ENCODE measurements at places on chromosomes 5 and 9.

DNA sequence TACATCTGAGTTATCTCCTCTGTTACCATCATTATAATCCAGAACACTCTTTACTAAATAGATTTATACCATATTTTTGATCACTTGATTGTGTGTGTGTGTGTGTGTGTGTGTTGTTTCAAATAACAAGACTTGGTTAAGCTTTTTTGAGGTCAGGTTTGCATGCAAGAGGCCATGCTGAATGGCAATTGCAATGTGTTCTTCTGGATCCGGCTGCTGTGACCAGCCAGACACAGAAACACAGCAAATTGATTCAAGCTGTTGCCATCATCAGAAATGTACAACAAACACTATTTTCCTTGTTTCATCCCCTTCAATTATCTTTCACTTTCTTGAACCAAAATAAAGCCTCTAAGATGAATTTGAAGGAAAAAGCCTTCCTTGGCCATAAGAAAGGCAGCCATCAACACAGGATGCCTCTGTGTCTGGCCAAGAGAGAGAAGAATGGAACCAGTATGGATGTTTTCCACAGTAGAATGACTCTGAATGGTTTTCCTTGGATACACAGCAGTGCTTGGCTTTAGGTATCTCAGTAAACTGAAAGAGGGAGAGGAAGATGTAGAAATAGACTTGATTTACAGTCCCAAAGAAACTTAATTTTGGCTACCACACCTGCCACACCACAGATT, 53.9 kb downstream of the DPYSL3 start:
- DNase-seq: peak; percentile 59

DNA sequence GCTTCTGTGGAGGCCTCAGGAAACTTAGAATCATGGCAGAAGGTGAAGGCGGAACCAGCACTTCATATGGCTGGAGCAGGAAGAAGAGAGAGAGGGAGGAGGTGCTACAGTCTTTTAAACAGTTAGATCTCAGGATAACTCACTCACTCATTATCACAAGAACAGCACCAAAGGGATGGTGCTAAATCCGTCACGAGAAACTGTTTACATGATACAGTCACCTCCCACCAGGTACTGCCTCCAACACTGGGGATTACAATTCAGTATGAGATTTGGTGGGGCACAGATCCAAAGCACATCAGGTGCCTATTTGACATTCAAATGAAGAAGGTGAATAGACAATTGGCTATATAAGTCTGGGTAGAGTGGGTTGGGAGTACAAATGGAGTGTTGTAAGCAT, 35.2 kb downstream of the FKTN start:
- DNase-seq: no peak

DNA sequence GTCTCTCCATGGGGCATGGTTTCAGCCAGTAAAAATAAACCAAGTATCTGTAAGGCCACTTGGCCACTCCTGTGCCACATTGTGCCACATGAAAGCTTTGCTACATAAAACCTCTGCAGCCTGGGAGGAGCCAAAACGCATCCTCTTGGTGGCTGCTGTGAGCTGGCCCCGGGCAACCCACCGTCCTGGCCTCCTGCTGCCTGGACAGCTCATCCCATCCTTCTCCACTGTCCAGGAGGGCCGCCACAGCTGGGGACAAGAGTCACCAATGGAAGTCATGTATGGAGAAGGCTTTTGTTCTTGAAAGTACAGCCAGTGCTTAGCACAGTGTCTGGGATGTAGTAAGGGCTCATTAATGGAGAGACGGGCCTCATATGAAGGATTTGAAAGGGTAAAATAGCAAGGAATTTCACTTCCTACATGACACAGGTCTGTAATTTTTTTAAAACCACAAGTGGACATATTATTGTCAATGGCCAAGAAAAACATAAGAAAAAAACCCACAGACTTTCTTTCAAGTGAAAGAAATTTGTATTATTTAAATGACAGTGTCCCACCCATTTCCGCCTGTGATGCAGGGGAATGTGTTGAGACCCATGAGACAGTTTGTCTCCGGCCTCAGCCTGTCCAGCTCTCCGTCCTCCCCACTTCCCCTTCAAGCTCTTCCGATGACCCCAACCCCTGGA, 6.6 kb downstream of the PTGES start:
- no peak for DNase-seq

DNA sequence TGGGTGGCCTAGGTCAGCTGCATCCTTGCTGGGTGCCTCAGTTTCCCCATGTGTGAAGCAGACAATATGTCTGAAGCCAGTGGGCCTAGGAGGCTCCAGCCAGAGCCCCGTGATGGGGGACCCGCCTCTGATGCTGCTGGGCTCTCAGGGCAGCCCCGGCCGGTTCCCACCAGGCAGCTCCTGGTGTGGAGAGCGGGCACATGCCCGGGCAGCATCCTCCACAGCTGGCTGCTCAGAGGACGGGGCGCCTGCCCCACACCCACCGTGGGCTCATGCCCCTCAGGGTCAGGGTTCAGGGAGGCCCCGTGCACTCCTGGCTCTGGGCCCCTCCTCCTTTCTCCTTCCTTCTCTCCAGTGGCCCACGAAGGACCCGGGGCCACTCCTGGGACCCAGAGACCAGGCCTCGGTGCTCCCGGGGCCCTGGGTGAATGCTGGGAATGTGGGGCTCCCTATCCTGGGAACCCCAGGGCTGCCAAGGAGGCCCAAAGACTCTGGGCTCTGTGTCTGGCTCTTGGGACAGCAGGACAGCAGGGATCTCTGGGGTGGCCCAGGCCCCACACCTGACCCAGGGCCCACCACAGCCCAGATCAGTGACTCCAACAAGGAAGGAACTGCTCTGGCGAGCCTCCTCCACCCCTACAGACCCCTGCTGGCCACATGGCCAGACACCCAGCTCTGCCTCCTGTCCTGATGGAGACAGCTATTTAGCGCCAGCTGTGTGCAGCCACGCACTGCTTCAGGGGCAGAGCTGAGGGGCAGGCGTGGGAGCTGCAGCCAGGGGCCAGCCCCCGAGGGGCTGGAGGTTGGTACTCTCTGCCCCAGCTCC, 39.5 kb upstream of the EGFL7 start:
- no peak for DNase-seq

DNA sequence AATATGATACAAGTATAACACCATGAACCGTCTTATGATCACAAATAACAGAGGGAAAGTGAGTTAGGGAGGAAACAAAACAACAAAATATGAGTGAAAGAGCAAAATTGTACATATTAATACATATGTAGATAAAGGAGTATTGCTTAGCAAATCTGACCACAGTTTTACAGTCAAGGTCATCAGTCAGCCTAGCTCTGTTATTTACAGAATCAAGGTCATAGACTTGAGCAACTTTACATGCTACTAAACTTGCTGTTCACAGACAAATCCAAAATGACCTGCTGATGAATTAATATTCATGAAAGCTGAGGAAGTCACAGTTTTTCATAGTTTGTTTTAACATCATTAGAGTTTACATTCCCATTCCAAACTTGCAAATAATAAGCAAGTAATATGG, 1387.7 kb upstream of the ACO1 start:
- DNase-seq: no peak

DNA sequence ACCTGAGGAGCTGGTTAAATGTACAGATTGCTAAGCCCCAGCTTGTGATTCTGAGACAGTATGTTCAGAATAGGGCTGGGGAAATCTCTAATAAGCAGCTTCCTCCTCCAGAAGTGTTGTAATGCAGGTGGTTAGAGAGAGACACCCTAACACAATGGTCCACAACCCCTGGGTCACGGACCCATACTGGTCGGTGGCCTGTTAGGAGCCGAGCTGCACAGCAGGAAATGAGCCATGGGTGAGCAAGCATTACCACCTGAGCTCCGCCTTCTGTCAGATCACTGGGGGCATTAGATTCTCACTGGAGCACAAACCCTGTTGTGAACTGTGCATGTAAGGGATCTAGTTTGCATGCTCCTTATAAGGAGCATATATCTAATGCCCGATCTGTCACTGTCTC, 61.8 kb downstream of the SLC36A1 start:
- no peak for DNase-seq

- no peak for DNase-seq
Observed at GRCh38 chr5:105504-106070, 13.6 kb downstream of the PLEKHG4B start.

Measured in spinal cord (tissue), 10 donors.